ENCODE measurements at places on chromosomes 16 and 17.

- DNase-seq, result no peak
These were observed 1.8 kb downstream of the TBL3 start for GRCh38 chr16:1973461-1974156.

DNA sequence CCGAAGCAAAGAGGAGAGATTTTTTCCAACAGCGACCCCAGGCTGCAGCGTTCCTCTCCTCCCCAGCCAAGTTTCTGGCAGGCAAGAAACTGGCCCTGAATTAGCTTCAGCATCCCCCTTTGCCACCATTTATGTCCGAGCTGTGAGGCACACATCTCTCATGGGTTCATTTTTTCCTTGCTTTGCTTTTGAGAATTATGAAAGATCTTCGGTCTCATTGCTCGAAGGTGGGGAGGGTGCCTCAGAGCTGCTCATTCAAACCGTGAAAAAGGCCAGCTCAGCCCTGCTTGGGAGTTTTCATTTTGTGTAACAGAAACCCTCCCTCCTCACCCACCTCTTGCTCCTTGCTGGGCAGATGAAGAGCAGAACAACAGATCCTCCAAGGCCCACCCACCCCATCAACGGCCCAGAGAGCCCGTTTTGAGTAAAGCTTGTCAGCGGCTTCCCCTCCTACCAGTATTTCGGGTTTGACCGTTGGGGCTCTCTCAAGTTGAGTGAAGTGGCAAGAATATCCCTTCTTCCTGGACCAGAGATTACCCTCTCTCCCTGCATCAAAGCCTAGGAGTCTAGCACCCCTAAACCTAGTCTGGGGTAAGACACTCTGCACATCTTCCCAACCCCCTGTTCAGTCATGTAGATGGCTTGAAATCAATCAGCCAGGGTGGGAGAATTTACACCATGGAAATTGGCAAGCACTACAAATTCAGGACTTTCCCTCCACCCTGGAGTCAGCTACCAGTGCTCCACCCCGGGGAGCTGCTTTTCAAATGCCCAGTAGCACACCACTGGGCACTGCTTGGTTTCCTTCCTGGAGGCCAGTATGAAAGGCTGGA lies 1.8 kb downstream of the CCR7 start:
- no peak for DNase-seq

DNA sequence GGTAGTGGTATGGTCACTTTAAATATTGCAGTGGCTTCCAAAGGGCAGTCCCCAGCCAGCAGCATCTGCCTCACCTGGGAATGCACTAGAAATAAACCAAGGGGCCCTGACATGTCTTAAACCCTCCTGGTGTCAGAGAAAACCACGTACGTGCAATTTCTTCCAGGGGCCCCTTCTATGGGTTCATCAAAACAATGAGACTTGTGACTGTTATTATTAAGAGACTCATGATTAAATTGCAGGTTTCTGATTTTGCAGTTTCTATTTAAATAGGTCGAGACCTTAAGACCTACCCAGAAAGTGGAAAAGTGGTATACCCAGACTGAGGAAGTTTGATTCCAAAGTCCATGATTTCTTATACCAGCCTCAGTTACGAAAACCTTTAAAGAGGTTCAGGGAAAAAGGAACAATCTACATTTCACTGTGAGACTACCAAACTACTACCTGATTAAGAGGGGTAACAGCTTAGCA lies 746 bp upstream of the POLG2 start:
- DNase-seq, result no peak

DNA sequence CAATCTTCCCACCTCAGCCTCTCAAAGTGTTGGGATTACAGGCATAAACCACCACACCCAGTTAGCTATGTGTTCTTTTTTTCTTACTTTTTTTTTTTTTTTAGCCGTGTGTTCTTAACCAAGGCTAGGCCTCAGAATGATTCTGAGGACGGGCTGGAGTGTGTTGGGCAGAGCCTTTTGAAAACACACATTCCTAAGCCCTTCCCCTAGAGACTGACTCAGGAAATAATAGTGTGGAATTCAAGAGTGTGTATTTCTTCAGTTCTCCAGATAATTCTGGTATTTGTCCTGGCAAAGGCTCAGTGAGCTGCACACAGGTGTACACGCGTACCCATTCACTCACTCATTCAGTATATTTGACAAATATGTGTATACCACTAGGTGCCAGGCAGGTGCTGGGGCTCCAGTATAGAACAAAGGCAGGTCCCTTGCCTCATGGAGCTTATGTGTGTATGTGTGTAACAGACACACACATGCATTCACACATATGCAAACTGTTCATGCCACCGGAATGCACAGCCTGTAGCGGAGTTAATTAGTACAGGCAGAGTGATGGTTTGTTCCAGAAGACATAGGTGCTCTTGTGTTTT lies 19.4 kb upstream of the NFATC3 start:
- no peak for DNase-seq

- no peak for DNase-seq
These were observed 123.8 kb downstream of the GOSR1 start for GRCh38 chr17:30600830-30601494.

DNA sequence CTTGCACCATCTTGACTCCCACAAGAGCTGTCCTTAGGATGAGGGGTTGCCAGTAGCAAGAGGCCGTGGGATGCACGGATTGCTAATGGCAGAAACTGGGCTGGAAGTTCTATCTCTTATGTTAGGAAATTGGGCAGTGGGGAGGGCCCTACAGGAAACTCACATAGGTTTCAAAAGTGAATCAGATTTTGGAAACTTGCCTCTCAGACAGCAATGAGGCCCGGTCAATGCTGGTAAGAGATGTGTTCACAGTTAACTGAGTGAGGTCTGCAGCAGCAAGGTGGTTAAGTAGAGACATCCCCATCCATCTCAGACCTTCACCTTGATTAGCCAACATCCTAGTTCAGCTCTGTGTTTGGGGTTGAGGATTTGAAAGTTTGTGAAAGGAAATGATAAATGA lies 164.7 kb downstream of the ABCA8 start:
- no peak for DNase-seq

DNA sequence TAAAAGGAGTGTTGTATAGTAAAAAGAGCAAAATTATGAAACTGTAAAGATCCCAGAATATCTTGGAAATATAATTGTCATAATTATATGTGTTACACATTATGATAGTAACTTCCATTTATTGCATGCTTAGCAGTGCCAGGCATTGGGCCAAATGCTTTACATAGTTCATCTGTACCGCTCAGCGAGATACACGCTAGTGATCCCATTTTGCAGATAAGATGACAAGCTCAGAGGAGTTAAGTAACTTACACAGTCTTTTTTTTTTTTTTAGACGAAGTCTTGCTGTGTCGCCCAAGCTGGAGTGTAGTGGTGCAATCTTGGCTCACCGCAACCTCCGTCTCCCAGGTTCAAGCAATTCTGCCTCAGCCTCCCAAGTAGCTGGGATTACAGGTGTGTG lies 6.8 kb upstream of the EZH1 start:
- no peak for DNase-seq

DNA sequence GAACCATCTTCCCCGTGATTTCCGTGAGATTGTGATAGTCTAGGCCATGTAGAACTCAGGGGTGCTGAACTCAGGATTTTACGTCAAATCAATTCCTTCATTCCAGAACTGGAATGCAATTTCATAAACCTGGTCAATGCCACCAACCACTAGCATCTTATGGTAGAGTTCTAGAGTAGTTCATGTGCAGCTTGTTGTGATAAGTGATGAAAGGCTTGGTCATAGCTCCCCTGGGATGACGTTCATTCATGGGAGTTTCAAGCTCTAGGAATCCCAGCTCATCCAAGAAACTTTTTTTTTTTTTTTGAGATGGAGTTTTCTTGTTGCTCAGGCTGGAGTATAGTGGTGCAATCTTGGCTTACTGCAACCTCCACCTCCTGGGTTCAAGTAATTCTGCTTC lies 3.7 kb upstream of the DPEP2 start:
- no peak for DNase-seq

DNA sequence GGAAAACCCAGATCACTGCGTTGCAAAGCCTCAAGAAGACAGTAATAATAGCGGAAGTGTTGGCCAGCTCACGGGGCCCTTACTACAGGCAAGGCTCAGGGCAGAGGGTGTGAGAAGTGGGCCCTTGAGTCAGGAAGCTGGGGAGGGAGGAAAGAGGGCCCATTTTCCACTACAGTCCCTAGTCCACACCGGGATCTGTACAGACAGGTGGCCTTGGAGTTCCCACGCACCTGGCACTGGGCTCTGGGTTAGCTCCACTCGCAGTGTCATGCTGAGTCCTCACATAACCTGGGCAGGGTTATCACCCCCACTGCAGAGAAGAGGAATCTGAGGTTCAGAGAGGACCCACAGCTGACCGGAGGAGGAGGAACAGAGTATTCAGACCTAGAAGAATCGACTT lies 16.8 kb upstream of the MTSS2 start:
- no peak for DNase-seq

DNA sequence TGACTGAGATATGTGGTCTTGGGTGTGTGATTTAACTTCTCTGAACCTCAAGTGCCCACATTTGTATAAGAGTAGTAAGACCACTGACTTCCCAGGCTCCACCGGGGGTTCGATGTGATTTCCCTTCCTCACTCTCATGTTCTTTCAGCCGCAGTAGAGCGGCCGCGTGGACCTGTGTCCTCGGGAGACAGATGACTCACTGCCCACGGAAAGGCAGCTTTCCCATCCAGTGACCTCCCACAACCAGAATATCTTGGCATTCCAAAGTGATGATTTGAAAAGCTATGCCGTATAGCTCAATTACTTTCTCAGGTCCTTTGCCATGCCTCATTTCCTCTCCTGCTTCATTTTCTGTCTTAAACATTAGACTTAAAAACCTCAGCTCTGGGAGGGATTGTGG lies 73.6 kb downstream of the IL21R start:
- DNase-seq, result no peak

GRCh38 chr17:81435652-81436293 lies 40.5 kb downstream of the BAHCC1 start:
- DNase-seq, result no peak

DNA sequence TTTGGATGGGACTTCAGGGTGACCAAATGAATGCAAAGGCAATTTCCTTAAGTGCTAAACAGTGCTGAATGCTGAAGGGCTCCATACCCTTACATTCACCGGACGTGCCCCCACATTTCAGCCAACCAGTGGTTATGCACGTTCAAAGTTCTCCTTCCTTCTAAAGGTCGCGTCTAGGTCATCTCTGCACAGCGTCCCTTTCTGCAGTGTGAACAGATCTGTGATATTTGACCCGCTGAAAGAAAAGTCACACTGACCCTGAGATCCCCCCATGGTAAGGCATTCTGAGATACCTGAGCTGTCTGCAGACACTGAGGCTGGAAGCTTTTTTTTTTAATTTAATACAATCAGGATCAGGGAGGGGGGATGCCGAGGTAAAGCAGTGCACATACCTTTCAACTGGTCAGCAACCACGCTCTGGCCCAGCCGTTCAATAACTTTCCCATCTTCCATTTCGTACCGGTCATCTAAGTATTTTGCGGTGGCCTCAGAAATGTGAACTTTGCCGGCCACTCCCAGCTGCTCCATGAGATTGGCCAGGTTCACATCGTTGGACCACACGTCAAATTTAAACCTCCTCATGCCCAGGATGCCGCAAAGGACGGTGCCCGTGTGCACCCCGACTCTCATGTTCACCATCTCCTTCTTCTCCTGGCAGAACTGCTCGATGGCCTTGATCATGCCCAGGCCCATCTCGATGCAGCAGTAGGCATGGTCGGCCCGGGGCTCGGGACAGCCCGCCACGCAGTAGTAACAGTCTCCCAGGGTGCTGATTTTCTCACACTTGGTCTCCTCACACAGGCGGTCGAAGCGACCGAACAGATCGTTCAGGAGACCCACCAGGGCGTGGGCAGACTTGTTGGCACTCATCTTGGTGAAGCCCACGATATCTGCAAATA lies 2.6 kb downstream of the ADCY9 start:
- no peak for DNase-seq

GRCh38 chr17:75831032-75831571 lies 13.1 kb downstream of the UNC13D start:
- DNase-seq, result no peak

GRCh38 chr17:81923302-81924260 lies 4.0 kb downstream of the MAFG start:
- no peak for DNase-seq

GRCh38 chr16:918068-918467 lies 52.7 kb downstream of the LMF1 start:
- DNase-seq, result no peak

DNA sequence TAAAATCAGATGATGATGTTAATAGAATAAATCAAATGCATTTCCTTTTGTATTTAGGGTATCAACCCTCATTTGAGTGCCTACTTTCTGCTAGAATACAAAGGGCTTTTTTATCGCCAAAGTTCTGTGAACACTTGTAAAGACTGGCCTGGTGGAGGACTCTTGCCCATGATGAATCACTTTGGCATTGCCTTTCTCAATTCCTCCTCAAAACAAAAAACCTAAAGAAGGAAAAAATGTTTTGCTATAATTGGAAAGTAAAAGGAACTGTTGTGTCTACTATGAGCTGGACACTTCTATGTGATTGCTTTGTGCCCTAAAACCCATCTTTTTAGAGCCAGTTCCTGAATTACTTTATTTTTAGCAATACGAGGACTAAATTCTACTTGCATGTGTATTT lies 13.0 kb upstream of the DHRS11 start:
- no peak for DNase-seq

GRCh38 chr16:67653789-67654402 lies 6.2 kb downstream of the ACD start:
- no peak for DNase-seq

DNA sequence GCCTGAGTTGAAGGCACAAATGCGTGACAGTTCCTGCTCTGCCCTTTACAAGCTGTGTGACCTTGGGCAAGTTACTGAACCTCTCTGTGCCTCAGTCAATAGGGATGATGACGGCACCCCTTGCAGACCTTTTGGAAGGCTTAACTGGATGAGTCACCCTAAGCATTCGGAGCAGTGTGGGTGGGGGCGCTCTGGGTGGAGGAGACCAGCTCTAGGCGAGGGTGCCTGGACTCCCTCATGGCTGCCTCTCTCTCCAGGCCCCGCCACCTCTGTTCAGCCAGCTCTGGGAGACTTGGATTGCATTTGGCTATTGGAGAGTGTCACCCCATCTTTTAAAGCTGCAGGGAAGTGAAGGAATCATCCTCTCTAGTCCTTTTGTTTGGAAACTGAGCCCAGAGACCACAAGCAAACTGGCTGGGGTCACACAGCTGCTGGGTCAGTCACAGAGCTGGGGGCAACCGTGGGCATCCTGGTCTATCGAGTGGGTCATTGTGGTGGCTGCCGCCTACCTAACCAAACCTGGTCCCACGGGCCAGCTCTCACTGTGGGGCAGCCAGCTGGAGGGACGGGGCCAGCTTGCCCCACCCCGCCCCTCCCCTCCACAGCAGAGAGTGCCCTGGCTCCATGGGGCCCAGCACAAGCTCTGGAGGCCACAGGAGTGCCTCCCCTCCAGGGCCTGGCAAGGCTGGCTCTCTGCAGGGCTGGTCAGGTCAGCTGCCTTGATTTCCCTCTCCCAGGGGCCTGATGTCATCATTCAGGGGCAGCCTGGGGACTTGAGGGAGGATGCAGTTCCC lies 20.2 kb upstream of the GSE1 start:
- DNase-seq, result no peak

Data from H1 (cell line).